ENCODE measurements at places on chromosomes 2 and 18.

GRCh38 chr2:98917031-98917471 lies 19.0 kb downstream of the CRACDL start:
- DNase-seq, result no peak

DNA sequence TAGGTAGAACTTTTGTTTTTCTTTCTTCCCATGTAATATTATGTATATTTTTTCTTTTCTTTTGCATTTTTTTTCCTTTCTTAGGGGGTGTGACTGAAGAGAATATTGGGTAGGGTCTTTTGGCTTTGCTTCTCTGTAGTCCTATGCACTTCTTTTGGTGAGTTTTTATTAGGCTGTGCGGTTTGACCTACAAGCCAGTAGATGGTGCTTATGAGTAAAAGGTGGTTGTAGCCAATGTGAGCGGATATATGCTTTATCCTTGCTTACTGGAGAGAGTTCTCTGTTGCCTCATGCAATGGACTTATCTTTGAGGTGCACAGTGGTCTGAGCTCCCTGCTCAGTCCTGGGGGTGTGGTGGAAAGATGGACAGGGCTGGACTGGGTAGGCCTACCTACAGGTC lies 52.7 kb downstream of the DSEL start:
- no peak for DNase-seq

DNA sequence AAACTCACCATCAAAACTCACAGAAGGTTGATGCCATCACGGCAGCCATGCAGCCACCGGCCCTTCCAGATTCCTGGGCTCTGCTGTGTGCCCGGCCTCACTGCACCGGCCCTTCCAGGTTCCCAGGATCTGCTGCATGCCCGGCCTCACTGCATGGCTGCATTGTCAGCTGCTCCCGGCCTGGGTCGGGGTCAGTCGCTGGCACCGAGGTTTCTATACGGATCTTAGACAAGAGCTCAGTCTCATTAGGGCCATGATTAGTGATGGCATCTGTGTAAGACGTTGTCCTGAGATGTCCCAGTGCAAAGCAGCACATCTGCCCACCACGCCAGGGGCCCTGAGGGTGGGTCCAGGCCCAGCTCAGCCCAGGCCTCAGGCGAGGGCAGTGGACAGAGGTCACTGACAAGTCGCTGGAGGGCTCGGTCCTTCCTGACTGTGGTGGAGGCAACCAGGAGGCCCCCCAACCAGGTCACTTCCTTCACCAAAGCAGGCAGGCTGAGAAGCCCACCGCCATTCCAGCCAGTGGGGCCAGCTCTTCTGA lies 29.4 kb downstream of the TMEM18 start:
- DNase-seq, result no peak

- DNase-seq, result no peak
Measured at GRCh38 chr2:25349397-25349796, 7.7 kb upstream of the DNMT3A start.

DNA sequence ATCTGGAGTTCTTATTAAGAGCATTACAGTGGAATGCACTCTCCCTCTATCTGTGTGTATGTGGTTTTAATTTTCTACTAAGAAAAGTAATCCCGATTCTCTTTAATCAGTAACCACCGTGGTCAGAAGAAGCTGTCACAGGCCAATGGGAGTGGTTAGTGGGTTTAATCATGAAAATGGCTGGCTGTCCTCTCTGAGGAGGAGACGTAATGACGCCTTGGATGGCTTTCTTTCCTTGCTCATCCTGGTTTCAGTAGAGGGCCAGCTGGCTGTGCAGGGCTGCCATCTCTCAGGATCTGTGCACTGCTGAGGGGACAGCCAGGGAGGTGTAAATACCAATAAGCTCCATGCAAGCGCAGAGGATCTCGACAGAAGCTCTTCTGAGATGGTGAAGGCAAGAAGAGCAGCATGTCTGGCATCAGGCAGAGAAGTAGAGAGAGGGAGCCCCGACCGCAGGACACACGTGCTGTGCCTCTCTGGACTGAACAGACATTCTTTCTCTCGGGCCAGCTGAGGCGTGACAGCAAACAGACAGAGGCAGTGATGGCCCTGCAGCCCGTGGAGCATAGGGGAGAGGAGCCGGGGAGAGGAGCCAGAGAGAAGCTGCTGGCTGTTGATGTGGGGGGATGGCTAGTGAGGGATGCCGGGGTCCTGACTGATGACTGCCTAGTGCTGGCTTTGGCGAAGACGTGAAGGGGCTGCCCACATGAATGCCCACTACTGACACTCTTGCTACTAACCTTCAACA lies 65.1 kb upstream of the DAPL1 start:
- no peak for DNase-seq

DNA sequence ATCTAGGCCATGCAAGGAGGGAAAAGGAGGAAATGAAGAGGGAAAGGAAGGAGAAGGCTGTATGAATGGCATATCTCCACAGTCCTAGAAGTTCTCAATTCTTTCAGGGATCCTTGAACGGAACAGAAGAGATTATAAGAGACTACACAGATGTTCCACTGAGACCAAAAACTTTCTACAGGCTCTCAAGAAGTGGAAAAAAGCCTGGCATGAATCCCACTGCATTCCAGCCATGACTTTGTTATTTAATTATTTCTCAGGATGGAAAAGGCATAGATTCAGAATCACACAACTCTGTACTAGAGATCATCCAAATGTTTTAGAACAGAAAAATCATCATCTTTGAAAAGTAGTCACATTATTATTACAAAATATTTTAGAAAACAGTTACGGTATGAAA lies 131.7 kb upstream of the CDH20 start:
- DNase-seq, result no peak

GRCh38 chr2:46012618-46013240 lies 284.5 kb upstream of the EPAS1 start:
- DNase-seq, result no peak

DNA sequence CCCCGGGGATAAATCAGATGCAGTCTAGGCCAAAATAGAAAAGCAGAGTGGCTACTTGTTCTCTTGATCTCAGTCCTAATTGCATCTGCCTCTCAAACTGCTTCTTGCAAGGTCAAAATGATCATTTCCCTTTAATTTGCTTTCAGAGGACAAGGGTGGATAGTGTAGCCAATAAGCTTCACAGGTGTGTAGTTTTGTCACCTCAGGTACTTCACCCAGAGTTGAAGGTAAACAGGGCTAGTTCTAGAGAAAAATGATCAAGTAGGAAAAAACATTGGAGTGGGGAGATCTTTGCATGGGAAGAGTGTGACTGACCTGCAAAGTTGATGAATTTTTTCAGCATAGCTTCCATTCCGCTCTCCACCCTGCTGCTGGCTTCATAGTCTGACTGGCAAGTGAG lies 8.7 kb downstream of the ERICH2 start:
- no peak for DNase-seq

- no peak for DNase-seq
Measured at GRCh38 chr2:853203-853870, 97.3 kb upstream of the SNTG2 start.

DNA sequence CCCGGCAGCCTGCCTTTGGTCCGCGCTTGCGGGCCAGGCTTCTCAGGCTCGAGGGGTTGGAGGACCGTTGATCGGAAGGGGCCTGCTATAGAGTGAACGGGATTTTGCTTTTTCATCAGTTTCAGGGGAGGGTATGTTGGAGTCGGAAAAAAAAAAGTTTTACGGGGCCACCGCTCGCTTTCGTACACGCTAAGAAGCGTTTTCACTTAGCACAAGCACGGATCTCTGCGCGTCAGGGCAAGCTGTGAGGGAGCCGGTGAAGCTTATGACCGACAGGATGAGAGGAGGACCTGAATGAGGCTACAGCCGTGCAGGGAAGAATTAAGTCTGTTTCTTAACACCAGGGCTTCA lies 443 bp downstream of the CPSF3 start:
- peak; percentile 33 for DNase-seq

DNA sequence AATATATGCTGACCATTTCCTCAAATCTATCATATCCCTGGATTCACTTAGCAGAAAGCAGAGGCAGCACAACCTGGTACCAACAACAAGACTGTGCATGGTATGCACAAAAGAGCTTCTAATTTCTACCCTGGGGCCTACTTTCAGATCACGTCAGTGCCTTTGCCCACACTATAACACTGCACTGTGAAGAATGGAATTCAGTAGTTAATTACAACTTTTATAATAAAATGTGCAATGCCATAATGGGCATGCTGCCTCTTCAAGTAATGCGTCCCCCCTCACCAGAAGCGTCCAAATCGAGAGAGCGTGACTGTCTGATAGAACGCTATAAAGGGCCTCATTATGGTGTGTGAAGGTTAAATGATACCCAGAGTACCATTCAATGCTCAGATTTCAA lies 328.1 kb upstream of the PKDCC start:
- no peak for DNase-seq

- DNase-seq, result no peak
Measured at GRCh38 chr18:31512203-31512764, 14.3 kb downstream of the DSG2 start.

GRCh38 chr2:39705638-39706037 lies 39.9 kb downstream of the TMEM178A start:
- DNase-seq, result no peak

GRCh38 chr2:204282525-204282924 lies 262.8 kb upstream of the PARD3B start:
- no peak for DNase-seq

DNA sequence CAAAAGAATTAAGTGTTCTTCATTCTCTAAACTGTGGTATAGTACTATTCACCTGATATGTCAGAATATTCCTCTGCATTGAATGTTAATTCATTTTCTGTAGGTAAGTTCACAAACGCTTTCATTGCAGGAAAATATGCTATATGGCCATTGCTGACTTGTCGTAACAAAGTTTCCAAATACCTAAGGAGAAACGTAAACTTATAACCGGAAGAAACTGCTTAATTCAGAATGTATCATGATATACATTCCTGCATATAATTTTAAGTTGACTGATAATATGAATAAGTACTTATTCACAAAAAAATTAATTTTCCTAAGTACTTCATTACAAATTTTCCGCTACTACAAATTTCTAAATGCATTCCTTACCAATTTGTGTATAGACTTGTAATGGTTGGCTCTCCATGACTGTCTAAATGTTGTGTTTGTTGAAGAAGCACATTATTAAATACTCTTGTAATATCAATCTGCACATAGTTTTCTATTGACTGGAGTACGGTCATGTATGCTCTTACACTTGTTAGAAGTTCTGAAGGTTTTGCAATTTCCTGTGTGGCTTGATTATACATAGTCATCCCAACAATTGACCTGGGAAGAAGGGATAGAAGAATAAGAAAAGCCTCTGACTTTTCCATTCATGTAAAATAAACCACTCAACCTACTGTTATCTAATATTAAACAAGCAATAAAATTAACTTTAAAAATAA lies 85.4 kb downstream of the NCKAP1 start:
- DNase-seq, result no peak

GRCh38 chr2:229199267-229199666 lies 71.8 kb downstream of the PID1 start:
- DNase-seq, result no peak

DNA sequence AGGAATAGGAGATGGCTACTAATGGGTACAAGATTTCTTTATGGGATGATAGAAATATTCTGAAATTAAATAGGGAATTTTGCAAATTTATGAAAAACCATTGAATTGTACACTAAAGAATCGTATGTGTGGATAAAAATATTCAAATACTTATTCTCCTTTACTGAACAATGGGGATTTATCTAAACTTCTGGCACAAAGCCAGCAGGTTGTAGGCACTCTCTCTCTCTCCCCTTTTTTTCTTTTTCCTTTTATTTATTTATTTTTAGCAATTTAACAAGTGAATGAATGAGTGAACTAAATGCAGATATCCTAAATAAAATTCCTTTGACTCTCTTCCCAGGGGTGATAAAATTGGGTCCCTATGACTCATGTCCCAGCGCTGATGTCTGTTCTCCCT lies 21.9 kb upstream of the SCYGR2 start:
- no peak for DNase-seq

- no peak for DNase-seq
Measured at GRCh38 chr2:119464981-119465380, 33.3 kb downstream of the TMEM37 start.

- no peak for DNase-seq
Measured at GRCh38 chr18:7848054-7848412, 280.9 kb downstream of the PTPRM start.

GRCh38 chr18:50973367-50974126 lies 5.7 kb downstream of the ELAC1 start:
- DNase-seq, result no peak

DNA sequence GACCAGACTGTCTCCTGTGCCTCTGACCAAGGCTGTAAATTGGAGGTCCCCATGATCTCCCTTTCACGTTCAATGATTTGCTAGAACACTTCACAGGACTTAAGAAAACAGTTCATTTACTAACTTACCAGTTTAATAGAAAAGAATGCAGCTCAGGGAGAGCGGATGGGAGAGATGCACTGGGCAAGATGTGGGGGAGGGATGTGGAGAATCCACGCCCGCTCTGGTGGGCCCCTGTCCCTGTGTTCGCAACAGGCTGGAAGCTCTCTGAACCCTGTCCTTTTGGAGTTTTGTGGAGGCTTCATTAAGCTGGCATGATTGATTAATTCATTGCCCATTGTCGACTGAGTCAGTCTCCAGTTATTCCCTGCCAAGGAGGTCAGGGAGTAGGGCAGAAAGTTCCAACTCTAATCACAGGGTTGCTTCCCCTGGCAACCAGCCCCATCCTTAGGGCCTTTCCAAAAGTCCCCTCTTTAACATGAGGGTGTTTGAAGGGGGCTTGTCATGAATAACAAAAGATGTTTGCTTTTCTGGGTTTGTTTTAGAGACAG lies 257.1 kb downstream of the ACKR3 start:
- DNase-seq, result no peak

DNA sequence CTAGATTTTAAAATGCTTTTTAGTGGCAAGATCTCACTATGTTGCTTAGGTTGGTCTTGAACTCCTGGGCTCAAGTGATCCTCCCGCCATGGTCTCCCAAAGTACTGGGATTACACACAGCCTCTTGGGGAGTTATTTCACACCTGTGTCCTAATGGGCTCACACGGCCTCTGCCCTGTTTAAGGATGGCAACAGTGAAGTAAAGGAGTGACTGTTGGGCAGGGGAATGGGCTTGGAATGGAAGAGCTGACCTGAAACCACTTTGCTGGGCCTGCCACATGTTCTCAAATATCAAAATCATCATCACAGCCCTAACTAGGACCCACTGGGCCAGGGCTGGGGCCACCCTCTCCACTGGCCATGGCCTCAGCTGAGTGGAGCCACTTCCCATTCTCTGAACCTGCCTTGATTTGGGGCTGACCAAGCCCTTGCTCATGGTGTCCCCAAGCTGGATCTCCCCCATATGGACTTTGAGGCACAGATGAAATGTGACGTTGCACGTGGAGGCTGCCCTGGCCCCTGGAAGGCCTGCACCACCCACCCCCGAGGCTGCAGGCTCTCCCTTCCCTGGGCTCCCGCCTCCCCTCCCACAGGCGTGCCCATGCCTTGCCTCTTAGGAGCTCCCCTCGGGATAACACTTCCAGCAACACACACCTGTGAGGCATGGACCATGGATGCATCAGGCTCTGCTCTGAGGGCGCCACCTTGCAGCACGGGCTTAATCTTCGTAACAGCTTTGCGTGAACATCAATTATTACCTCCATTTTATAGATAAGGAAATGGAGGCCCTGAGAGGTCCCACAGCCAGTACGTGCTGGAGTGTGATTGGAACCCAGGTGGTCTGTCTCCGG lies 71.8 kb upstream of the SMAD7 start:
- no peak for DNase-seq

GRCh38 chr2:61277756-61278155 lies 115.8 kb downstream of the C2orf74 start:
- no peak for DNase-seq
